ENCODE measurements at places on chromosomes 4 and X. TPM values are rescaled to one million over a fixed set of nuclear protein-coding genes. Genes with fewer than 3 reads are reported as not detected.

The TXK gene
- total RNA-seq = 6.4 TPM

The PLS3 gene
- total RNA-seq = 0.66 TPM

The RRH gene
- total RNA-seq = 0.44 TPM

The MAGEA6 gene
- total RNA-seq = not detected

The FGF13 gene
- not detected for total RNA-seq

The PABPC1L2A gene
- total RNA-seq = not detected

The CCNB3 gene
- 0.53 TPM for total RNA-seq

The GLOD5 gene
- not detected for total RNA-seq

The P2RY4 gene
- not detected for total RNA-seq

The SLC7A11 gene
- total RNA-seq = 1.5 TPM

The VSIG4 gene
- total RNA-seq = 0.64 TPM

The ADAM29 gene
- not detected for total RNA-seq

The PNMA3 gene
- total RNA-seq = 1.1 TPM

The MORC4 gene
- 11.3 TPM for total RNA-seq

The CXorf49 gene
- total RNA-seq = not detected

The GAGE12E gene
- total RNA-seq = not detected

The HPSE gene
- total RNA-seq = 10.9 TPM

The NSG1 gene
- 15.1 TPM for total RNA-seq

The ATOH1 gene
- not detected for total RNA-seq

The ENPP6 gene
- 0.07 TPM for total RNA-seq

The TRIM61 gene
- 2.7 TPM for total RNA-seq

The SLC9A6 gene
- total RNA-seq = 14.9 TPM

The NDNF gene
- 0.13 TPM for total RNA-seq

The RAB40A gene
- 0.13 TPM for total RNA-seq

The SLC2A9 gene
- 3.1 TPM for total RNA-seq

The TKTL1 gene
- not detected for total RNA-seq

The GYPA gene
- total RNA-seq = not detected

The HSPA4L gene
- total RNA-seq = 0.50 TPM

The MXRA5 gene
- total RNA-seq = not detected

The RHOXF2B gene
- total RNA-seq = not detected

The ZAR1 gene
- not detected for total RNA-seq

The POU4F2 gene
- not detected for total RNA-seq

The RAB41 gene
- not detected for total RNA-seq

The SGMS2 gene
- total RNA-seq = 0.35 TPM

The HMX1 gene
- total RNA-seq = not detected

The CT47B1 gene
- not detected for total RNA-seq

The ARHGEF9 gene
- 16.7 TPM for total RNA-seq

Data from CD8-positive, alpha-beta memory T cell (primary cell).